ENCODE measurements at places on chromosomes 5 and 9. TPM values are rescaled to one million over a fixed set of nuclear protein-coding genes. Genes with fewer than 3 reads are reported as not detected.

Gene ERAP2
- 153 TPM for total RNA-seq

Gene CARD19
- 61.1 TPM for total RNA-seq

Gene ASS1
- 8.0 TPM for total RNA-seq

Gene TRAF1
- total RNA-seq, result 97.1 TPM

Gene OSMR
- 0.17 TPM for total RNA-seq

Gene ANKDD1B
- total RNA-seq, result 0.39 TPM

Gene POU5F2
- 2.4 TPM for total RNA-seq

Gene OR1Q1
- not detected for total RNA-seq

Gene DPYSL3
- total RNA-seq, result 0.20 TPM

Gene RASGRF2
- 10.8 TPM for total RNA-seq

Gene SLC31A2
- 5.2 TPM for total RNA-seq

Gene NOL6
- total RNA-seq, result 51.4 TPM

Gene IFNE
- not detected for total RNA-seq

Gene FOXD4L6
- total RNA-seq, result not detected

Gene SARDH
- total RNA-seq, result 0.71 TPM

Gene LIFR
- not detected for total RNA-seq

Gene DMGDH
- total RNA-seq, result not detected
